ENCODE measurements at places on chromosomes 2 and 18. TPM values are rescaled to one million over a fixed set of nuclear protein-coding genes. Genes with fewer than 3 reads are reported as not detected.

- no peak overlapping the region for H3K27ac ChIP-seq
- H3K27me3 ChIP-seq: no peaks in the 10 kb centered on the region
- peak; percentile 64 for DNase-seq
- no peaks in the 10 kb centered on the region for H3K36me3 ChIP-seq
- no peaks in the 10 kb centered on the region for H3K4me1 ChIP-seq
- no peak overlapping the region for H3K4me3 ChIP-seq
Observed at GRCh38 chr2:177724398-177725287, 332.1 kb downstream of the AGPS start.

- no peaks in the 10 kb centered on the region for H3K4me1 ChIP-seq
- no peaks in the 10 kb centered on the region for H3K36me3 ChIP-seq
- no peak overlapping the region for H3K4me3 ChIP-seq
- no peaks in the 10 kb centered on the region for H3K27me3 ChIP-seq
- no peak overlapping the region for H3K27ac ChIP-seq
Observed at GRCh38 chr2:178805457-178805856, 1.8 kb downstream of the TTN start.

DNA sequence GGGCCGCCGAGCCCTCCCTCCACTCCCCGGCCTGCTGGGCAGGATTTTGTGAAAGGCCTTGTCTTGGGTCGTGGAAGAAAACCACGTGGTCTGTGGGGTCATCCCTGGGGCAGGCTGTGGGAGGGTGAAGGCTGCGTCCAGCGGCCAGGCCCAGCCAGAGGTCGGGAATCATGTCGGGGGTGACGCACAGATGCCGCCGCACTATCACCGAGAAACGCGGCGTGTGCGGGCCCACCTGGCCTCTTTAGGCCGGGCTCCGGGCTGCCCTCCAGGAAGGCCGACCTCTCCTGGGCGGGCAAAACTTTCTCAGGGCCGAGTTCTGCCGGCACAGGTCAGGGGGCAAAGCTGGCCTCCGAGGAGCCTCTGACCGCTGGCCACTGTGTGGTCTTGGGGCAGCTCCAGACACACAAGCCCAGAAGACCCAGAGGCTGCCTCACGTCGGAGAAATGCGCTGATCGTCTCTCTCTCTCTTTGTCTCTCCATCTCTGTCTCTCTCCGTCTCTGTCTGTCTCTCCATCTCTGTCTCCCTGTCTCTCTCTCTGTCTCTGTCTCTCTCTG lies 28.4 kb downstream of the NFATC1 start:
- no peak overlapping the region for H3K4me3 ChIP-seq
- H3K27me3 ChIP-seq: no peaks in the 10 kb centered on the region
- H3K4me1 ChIP-seq: no peaks in the 10 kb centered on the region
- H3K27ac ChIP-seq: no peak overlapping the region

DNA sequence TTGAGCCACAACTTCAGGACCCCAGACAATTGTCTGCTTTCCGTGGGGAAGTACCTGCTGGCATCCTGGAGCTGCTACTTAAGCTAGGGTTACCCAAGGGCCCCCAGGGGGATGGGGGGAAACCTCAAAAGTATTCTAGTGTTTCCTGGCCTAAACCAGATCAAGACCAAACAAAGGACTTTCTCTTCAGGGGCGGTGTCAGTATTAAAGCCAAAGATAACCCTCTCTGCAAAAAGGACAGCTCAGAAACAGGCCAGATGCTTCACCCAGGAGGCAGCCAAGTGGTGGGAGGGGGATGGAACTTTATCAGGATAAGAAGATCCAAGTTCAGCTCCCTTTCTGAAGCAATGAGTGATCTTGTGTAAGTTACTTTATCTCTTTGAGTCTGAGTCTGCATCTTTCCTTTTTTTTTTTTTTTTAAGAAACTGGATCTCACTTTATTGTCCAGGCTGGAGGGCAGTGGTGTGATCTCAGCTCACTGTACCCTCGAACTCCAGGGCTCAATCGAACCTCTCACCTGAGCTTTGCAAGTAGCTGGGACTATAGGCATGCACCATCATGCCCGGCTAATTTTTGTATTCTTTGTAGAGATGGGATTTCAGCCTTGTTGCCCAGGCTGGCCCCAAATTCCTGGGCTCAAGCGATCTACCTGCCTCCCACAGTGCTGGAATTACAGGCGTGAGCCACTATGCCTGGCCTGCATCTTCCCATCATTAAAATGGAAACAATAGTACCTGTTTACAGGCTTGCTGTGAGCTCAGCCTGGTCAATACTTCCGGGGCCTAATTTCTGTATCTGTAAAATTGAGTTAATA lies 151.8 kb upstream of the PTPRM start:
- H3K27ac ChIP-seq: no peak overlapping the region
- H3K27me3 ChIP-seq: no peaks in the 10 kb centered on the region
- H3K36me3 ChIP-seq: no peaks in the 10 kb centered on the region
- H3K4me3 ChIP-seq: no peak overlapping the region

- no peaks in the 10 kb centered on the region for H3K36me3 ChIP-seq
- no peak overlapping the region for H3K4me3 ChIP-seq
- H3K27ac ChIP-seq: no peak overlapping the region
Observed at GRCh38 chr2:33903215-33903614, 304.1 kb upstream of the FAM98A start.

DNA sequence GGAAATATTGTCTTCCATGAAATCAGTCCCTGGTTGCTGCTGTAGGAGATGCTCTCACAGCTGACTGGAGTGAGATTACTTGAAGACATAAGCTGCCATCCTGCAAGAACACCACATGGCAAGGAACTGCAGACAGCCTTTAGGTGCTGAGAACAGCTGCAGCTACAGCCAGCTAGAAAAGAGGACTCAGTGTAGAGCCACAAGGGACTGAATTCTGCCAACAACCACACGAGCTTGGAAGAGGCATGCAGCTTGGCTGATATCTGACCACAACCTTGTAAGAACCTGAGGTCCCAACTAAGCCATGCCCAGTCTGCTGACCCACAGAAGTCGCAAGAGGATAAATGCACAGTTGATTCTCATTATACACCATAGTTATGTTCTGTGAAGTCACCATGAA lies 181.8 kb upstream of the ARL4C start:
- no peaks in the 10 kb centered on the region for H3K36me3 ChIP-seq
- no peak overlapping the region for H3K27ac ChIP-seq
- H3K27me3 ChIP-seq: no peaks in the 10 kb centered on the region
- H3K4me3 ChIP-seq: no peak overlapping the region
- H3K4me1 ChIP-seq: peaks cover 17% of the 10 kb centered on the region

The SPC25 gene
- not detected for total RNA-seq

- H3K36me3 ChIP-seq: no peaks in the 10 kb centered on the region
- H3K4me1 ChIP-seq: no peaks in the 10 kb centered on the region
- H3K27me3 ChIP-seq: no peaks in the 10 kb centered on the region
- no peak overlapping the region for H3K27ac ChIP-seq
Observed at GRCh38 chr2:223701761-223702160, 99.6 kb upstream of the SCG2 start.

- H3K4me1 ChIP-seq: no peaks in the 10 kb centered on the region
- DNase-seq: no peak
- no peaks in the 10 kb centered on the region for H3K36me3 ChIP-seq
- H3K27ac ChIP-seq: no peak overlapping the region
- H3K27me3 ChIP-seq: peaks cover 3% of the 10 kb centered on the region
- no peak overlapping the region for H3K4me3 ChIP-seq
Observed at GRCh38 chr18:25843791-25844190, 246.6 kb downstream of the SS18 start.

DNA sequence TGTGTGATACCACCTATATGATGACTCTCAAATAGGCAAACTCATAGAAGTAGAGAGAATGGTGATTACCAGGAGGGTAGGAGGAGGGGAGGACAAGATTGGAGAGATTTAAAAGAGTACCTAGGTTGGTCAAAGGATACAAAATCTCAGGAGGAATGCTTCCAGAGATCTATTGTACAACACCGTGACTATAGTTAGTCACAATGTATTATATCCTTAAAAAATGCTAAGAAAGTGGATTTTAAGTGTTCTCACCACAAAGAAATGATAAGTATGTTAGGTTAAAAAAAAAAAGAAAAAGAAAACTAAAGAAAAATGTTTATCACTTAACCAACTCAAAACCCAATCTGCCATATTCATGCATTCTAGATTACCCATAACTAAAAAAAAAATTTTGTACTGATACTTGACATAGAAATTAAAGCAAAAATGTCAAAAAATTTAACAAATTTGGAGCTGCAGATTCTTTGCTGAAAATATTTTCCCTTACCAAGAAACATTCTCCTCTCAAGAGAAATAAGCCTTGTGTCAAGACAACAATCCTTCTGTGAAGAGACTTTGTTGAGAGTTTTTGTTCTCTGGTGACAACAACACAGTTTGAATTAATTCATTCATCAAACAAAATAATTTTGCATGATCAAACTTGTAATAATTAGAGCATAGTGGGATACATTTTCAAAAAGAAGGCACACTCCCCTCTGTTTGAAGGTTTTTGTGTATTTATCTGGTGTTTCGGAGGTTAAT lies 213.1 kb downstream of the DNER start:
- no peak overlapping the region for H3K4me3 ChIP-seq
- H3K27me3 ChIP-seq: no peaks in the 10 kb centered on the region
- H3K4me1 ChIP-seq: no peaks in the 10 kb centered on the region
- H3K36me3 ChIP-seq: no peaks in the 10 kb centered on the region
- no peak for DNase-seq
